Stimulated activated CD8-positive, alpha-beta memory T cell treated with anti-CD3 and anti-CD28 coated beads, Interleukin-2, amount 100 ng/mL, for 1 hour (primary cell): ENCODE measurements at places on chromosomes 2 and 18.

DNA sequence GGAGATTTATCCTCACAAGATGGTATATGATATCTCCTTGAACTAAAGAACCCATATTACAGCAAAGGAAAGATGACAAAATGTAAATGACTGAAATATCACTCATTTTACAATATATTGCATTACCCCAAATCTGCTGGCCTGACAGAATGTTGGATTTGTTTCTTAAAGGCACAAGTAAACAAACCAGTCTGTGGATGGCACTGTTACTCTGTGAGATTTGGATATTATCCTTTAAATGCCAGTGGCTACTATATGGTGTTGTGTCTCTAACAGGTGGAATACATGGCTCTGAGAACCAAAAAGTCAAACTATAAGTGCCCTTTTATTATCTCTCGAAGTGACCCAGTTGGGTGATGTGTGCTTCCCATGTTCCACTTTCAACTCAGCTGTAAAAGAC, 125.7 kb downstream of the PDE1A start:
- no peak for DNase-seq

DNA sequence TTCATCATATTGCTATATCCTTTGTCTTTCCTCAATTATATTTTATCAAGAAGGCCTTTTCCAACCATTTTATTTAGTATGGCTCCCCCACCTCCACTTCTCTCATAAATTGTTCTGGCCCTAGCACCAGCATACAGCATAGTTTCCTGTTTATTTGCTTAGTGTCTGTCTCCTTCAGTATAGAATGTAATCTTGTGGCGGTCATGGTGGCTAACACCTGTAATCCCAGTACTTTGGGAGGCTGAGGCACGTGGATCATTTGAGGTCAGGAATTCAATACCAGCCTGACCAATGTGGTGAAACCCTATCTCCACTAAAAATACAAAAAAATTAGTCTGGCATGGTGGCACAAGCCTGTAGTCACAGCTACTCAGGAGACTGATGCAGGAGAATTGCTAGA, 39.6 kb upstream of the CLASP1 start:
- DNase-seq = no peak

- DNase-seq = no peak
These were observed 198.2 kb upstream of the NDUFV2 start for GRCh38 chr18:8904316-8904715.

GRCh38 chr2:145464866-145465265, 944.9 kb upstream of the ZEB2 start:
- DNase-seq = no peak

- DNase-seq = no peak
These were observed 34.1 kb upstream of the UBE2F start for GRCh38 chr2:237932731-237933131.

DNA sequence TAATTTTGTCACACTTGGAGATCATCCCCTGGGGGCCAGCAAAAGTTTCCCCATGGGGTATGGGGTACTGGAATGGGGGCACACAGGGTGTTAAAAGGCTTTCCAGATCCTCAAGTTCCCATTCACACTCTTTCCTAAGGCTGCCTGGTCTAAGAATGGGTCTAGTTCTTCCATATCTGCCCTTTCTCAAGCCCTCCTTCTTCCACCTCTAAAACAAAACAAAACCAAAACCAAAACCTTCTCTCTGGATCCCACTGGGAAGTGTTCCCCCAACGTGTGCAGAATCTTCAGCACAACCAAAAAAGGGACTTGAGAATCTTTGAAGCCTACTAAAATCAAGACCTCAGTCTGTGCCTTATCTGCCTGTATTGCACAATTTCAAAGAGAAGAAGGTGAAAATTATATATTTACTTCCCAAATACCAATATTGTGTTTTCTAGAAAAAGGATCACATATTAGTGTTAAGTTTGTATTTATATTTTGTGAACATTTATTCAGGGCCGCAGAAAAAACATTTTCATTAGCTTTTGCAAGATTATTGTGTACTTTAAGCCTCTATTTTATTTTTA, 207.2 kb upstream of the TCF4 start:
- DNase-seq = no peak

GRCh38 chr2:222916229-222917197, 55.7 kb downstream of the ACSL3 start:
- DNase-seq = no peak

DNA sequence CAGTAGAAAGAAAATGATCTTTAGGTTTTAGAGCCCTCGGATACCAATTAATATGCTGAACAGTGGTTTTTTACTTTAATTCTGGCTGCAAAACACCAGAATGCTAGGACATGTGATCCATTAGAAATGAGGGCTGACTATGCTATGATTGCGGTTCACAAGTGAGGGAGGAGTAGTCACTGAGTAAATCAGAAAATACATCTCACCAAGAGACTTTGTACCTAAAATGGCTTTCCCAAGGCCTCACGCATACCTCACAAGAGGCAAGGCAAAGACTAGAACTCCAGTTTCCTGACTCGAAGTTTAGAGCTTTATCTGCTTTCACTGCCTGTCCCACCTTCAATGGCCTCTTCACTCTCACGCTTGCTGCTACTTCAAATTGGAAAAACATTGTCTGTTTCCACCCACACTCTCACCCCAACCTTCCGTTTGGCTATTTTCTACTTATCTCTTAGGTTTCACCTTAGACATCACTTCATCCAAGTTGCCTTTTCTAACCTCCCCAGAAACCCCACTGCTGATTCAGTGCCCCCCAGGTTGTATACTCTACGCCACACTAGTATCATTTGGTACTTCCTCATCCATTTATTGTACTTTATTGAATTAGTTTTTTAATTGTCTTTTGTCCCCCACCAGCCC, 5.1 kb upstream of the MBD2 start:
- no peak for DNase-seq

GRCh38 chr18:61929881-61930640, 37.3 kb upstream of the RNF152 start:
- DNase-seq = no peak

GRCh38 chr2:641164-641871, 35.9 kb downstream of the TMEM18 start:
- DNase-seq = no peak

GRCh38 chr2:174516501-174517378, 29.9 kb upstream of the GPR155 start:
- DNase-seq = no peak

- no peak for DNase-seq
These were observed 27.2 kb downstream of the ASXL3 start for GRCh38 chr18:33605250-33605649.

- no peak for DNase-seq
These were observed 75.8 kb downstream of the LONRF2 start for GRCh38 chr2:100246163-100247145.

GRCh38 chr2:112721819-112722522, 1.2 kb downstream of the NT5DC4 start:
- no peak for DNase-seq

DNA sequence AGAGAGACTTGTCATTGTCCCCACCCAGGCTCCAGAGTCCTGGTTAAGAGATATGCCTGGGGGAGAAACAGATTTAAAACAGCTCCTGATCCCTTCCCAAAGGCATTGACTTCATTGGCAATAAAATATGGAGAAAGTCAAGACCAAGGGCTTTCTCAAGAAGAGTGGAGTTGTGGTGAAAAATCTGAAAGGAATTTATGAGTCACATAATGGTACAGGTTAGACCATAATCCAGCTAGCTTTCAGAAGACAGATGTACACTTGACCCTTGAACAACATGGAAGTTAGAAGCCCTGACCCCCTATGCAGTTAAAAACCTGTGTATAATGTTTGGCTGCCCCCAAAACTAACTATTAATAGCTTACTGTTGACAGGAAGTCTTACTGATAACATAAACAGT, 599.1 kb upstream of the SOX11 start:
- DNase-seq = no peak

GRCh38 chr2:159265171-159265576, 21.3 kb downstream of the WDSUB1 start:
- DNase-seq = no peak

DNA sequence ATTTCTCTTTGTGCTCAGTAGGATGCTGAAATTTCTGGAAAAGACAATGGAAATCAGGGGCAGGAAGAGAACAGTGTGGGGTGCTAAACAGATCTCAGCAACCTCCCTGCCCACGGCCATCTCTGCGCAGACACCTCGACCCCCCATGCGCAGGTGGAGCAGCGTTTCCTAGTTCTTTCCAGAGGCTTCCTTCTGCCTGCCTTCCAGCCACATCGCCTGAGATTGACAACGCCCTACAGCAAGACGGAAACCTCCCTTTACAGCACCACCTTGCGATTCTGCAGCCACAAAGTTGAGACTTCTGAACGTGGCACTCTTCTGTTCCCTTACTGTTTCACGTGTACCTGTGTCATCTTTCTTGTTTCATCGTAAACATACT, 31.4 kb upstream of the CASP8 start:
- no peak for DNase-seq

DNA sequence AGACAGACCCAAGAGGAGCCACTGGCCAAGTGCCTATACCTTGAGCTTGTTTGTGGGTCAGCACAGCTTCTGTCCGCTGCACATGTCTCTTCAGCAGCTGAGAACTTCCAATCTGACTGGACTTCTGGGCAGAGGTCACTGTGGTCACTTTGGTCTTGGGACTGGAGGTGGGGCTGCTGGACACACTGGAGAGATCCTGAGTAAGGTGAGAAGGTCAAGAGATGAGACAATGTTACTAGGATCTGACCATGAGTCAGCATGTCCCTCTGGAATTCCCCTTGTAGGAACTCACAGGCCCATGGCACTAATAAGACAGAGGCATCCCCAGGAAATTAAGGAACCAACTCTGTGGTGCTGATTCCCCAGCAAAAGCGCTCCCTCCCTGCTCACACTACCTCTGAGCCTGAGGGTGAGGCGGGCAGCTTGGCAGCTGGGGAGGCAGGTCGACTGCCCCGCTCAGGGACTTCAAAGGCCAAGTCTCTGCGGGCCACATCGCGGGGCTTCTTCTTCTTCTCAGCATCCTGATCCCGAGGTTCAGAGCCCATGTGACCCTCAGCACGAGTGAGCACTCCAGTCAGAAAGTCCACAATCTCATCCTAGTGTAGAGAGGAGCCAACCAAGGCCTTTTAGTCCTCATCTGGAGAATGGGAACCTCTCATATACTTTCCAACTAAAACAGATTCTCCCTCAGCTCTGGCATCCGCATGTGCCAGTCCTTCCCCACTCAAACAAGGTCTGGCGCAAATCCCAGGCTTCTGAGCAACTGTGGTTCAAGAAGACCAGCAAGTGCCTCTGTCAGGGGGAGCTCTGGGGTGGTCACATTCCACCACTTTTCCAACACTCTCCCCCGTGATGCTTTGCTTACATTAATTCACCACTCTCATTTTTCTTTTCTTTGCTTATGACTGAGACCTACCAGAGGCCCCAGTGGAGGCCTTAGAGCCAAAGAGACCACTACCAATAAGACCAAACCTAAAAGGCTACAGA, 29.4 kb downstream of the KANSL3 start:
- DNase-seq = no peak

- DNase-seq = no peak
These were observed 11.3 kb downstream of the CYP26B1 start for GRCh38 chr2:72136331-72136730.

- DNase-seq = no peak
These were observed 8.2 kb upstream of the SETBP1 start for GRCh38 chr18:44672506-44672905.

DNA sequence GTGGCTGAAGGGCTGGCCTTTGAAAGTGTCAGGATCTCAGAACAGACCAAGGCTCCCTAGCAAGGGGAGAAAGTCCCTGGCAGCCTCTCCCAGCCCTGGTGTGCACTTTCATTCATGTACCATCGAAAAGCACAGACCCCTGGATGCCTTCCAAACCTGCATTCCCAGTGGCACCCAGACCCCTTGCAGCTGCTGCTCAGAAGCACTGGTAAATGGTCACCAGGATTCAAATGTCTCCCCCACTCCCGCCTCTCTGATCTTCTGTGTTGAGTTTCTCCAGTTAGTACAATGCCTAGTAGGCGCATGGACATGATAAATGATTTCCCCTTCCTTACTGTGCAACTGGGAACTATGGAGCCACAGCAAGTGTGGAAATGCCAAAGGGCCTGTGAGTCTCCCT, 180.0 kb downstream of the GLI2 start:
- no peak for DNase-seq

- no peak for DNase-seq
These were observed 250.3 kb downstream of the TTC32 start for GRCh38 chr2:19651466-19651865.

- no peak for DNase-seq
These were observed 762.2 kb upstream of the HS6ST1 start for GRCh38 chr2:129080715-129081476.
